ENCODE measurements at places on chromosomes 3 and 15.

DNA sequence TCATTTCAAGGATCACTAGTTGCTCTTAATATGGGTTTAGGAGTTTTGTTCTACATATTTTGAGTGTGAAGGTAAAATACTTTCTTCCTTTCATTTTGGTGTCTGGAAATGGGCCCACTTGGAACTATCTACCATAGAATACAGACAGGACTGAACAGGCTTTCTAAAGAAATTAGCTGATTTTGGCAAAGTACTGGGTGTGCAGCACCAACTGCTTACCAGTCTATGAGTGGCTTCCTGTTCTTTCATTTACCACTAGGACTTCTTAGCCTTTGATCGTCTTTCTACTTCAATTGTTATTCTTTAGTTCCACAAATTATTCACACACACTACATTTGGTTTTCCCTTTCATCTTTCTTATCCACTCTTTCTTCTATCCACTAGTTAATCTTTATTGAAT is 1196.3 kb downstream of the ROBO1 start:
- no peak for DNase-seq

GRCh38 chr3:14123308-14124222 is 1.1 kb downstream of the CHCHD4 start:
- peak; percentile 1 for DNase-seq

- DNase-seq: no peak
Measured at GRCh38 chr3:100516838-100517237, 24.4 kb downstream of the TMEM45A start.

GRCh38 chr3:105166893-105167292 is 199.8 kb upstream of the ALCAM start:
- DNase-seq: no peak

GRCh38 chr3:111594205-111594604 is 941 bp downstream of the ZBED2 start:
- no peak for DNase-seq

- DNase-seq: no peak
Measured at GRCh38 chr3:106688464-106688863, 688.8 kb upstream of the CCDC54 start.

DNA sequence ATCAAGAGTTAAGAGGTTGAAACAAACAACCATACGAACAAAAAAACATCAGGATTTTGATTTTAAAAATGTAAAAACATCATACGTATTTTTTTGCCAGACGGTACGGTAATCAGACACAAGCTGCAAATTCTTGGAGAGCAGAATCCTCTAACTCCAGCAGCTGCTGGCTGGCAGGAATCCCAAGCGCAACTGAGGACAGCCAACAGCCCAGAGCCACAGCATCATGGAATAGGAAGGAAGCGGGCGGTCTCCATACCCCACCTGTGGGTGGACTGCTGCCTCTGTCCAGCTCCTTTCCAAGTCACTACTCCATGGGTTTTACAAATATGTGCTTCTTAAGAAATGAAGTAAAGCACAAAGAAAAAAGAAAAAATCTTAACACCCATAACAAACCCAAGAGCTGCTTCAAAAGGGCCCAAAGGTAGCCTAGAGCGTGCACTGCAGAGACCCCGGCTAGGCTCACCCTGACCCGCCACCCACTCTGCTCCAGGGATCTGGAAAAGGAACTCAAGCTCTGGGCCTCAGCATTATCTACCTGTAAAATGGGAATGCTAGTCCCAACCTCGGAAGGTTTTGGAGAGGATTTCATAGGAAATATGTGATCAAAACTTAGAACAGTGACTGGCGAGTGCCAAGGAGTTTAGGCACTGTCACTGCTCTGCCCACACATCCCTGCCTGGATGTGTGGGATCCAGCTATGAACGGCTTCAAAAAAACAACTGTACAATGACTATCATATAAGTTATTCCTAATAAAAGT is 33.4 kb downstream of the ZXDC start:
- DNase-seq: peak; percentile 34

DNA sequence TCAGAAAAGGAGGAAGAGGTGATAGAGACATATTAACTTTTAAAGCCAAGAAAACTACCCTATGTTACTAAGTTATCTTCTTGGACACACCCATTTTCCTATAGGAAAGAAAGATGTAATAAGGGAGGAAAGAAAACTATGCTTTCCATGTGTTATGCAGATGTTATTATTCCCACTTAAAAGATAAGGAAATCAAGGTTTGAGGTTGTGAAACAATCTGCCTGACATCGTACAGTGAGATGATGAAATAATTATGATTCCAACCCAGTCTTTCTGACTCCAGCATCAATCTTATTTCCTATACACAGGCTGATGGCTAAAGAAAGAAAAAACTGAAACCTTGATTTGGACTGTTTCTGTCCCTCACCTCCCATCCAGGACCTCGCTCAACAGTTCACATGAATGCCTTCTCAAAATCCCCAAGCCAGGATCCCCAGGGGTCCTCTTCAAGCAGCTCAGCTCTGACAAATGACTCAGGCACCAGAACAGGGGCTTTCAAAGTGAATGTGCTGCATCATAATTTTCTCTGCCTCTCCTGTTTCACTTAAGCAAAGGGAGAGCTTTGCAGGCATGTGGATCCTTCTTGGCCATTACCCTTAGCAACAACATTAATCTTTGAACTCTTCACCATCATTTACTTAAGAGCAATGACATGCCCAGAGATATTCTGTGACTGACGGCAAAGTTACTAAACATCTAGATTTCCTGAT is 12.4 kb upstream of the EID1 start:
- DNase-seq: no peak
